Lower lobe of right lung (tissue), 2 donors: ENCODE measurements at places on chromosomes 1 and 21.

GRCh38 chr1:16396591-16396990, 29.5 kb downstream of the SZRD1 start:
- no peak for DNase-seq

- DNase-seq, result no peak
Observed at GRCh38 chr1:186295980-186296379, 79.1 kb downstream of the TPR start.

DNA sequence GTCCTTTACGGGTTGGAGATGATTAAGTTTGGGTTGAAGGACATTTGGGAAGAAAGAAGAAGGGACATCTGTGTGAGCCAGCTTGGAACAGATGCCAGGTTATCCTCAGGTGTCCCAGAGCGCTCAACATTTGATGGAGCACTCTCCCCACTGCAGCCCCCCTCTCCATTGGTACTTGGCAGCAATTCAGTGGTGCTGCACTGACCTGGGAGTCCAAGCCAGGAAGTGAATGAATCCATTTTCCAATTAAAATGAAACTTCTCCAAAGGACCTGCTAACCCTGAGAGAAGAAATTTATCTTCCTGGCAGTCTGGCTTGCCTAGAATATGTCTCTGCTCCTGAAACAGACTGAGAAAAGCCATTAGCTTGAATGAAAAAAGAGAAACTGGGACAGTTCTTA, 67.1 kb downstream of the FGGY start:
- no peak for DNase-seq

- no peak for DNase-seq
Observed at GRCh38 chr1:20100632-20101355, 18.5 kb downstream of the PLA2G2D start.

GRCh38 chr1:15538771-15539170, 12.1 kb downstream of the DNAJC16 start:
- DNase-seq, result no peak

DNA sequence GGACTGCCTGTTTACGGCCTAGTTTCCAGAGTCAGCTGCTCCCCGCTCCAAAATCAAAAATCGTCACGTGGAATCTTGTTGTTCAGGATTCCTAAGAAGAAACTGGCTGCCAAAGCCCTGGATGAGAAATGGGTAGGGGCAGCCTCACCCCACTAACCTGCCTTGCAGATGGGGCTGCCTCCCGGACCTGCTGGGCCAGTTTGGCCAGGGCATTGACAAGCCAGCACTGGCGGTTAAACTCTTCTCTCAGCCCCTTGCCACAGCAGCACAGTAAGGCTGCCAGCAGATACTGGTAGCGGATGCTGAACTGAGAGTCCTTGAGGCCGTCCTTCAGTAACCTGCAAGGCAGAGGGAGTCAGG, 31.6 kb upstream of the PPP1R15B start:
- peak; percentile 78 for DNase-seq

- no peak for DNase-seq
Observed at GRCh38 chr1:98557895-98558294, 103.6 kb upstream of the SNX7 start.

DNA sequence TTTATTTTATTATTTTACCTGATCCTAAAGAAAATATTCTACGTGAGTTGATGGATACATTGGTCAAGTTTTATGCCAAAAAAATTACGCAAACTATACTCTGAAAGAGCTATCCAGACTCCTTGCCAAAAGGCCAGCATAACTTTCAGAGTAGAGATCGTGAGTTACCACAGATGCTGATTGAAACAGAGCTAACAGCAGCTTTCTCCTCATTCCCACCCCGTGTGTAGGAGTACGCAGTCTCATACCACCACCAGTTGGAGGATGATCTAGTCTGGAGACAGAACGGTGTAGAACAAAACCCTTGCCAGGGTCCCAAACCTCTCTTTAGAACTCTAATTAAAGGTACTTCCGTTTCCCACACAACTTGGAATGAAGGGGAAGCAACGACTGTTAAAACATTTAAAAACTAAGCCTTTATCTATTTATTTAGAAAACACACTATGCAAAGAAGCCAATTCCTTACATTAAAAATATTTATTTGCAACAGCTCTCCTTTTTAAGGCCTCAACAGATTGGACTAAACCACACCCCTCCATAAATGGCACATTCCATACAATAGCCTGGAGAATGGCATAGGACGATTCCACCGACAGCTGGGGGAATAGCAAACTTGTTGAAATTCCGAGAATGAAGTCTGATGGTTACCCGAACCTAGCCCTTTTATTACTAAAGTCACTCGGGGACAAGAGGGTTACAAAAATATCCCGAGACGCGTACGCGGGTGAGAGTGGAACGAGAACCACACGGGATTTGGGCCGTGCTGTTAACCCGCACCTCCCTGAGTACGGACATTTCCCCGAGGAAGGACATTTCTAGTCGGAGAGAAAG, 1.4 kb downstream of the NUCKS1 start:
- peak; percentile 79 for DNase-seq

- no peak for DNase-seq
Observed at GRCh38 chr1:1491601-1492000, 20.0 kb downstream of the ATAD3B start.

- DNase-seq, result no peak
Observed at GRCh38 chr1:158951956-158952355, 20.6 kb downstream of the PYHIN1 start.

GRCh38 chr21:41369105-41369919, 7.5 kb downstream of the MX2 start:
- DNase-seq, result peak; percentile 60

DNA sequence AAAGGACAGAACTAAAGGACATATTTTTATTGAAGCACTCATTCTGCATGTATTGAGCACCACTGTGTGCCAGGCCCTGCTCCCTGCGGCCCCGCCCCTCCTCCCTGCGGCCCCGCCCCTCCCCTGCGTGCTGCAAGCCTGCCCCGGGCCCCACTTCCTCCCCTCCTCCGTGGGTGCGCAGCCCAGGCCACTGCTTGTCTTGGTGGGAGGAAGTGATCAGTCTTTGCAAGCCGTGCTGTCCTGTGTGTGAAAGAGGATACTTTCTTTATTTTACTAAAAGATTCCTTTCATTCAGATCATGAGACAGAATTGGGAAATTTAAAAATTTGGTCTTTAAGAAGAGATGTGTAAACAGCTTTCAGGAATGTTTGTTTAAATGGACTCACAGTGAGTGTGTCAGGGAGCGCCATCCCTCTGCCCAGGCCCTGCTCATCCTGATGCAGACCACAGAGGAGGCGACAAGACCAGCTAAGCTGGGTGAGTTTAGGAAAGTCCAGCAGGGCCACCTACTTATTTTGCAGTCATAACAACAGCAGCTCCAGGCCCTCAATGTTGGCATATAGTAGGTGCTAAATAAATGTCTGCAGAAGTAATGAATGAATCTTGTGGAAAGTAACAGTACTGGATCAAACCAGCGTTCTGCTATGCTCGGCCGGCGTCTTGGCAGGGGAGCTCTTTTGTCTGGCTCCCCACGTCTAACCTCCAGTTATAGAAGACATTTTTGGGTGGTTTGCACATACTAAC, 88.3 kb upstream of the SELENON start:
- peak; percentile 67 for DNase-seq

DNA sequence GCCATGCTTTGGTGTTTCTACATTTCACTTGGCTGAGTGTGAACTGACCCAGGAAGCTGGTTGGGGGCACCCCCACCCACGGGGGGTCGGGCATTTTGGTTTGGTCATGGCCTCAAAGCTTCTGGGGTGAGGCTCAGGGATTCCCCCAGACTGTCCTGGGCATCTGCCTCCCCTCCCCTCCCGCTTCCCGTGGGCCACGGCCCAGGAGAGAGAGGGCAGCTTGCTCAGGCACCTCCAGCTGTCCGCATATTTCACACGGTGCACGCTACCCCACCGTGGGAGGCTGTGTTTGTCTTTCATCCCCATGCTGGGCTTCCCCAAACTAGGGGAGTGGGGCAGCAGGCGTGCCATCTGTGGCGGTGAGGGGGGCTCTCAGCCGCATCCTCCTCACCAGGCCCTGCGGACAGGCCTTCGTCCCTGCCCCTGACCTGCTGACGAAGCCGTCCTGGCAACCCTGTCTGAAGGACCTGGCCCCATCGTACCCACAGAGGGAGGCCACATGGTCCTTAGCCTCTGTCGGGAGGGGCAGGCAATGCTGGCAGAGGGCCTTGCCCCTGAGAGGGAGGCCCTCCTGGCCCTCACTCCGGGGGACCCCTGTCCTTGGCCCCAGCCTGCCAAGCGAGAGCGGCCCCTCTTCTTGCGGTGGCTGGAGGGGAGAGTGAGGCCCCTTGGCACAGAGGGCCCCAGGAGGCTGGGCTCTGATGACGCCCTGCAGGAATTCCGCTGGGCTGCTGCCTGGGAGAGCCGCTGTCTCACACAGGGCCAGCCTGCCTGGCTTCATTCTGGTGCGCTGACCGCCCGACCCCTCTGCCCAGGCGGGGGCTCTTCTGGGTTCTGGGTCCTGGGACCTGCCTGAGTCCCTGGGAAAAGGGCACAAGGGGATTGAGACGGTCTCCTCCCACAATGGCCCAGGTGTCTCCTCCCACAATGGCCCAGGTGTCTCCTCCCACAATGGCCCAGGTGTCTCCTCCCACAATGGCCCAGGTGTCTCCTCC, 22.1 kb downstream of the TP73 start:
- peak; percentile 44 for DNase-seq

DNA sequence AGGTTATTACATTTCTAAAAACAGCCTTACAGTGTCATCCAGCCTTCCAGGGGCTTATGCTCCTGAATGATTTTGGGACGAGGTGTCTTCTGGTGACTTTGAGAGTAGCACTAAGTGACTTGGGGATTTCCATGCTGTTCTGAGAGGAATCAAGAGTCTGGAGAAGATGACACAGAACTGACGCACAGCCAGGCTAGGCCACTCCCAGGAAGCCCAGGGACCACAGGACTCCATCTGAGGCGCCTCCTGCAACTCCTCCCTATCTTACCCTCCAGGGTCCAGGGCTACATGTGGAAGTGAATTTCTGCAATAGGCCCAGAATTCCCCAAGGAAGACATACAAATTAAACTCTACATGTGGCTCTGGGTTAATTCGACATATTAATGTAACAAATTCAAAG, 92.5 kb downstream of the SLC25A24 start:
- DNase-seq, result no peak

DNA sequence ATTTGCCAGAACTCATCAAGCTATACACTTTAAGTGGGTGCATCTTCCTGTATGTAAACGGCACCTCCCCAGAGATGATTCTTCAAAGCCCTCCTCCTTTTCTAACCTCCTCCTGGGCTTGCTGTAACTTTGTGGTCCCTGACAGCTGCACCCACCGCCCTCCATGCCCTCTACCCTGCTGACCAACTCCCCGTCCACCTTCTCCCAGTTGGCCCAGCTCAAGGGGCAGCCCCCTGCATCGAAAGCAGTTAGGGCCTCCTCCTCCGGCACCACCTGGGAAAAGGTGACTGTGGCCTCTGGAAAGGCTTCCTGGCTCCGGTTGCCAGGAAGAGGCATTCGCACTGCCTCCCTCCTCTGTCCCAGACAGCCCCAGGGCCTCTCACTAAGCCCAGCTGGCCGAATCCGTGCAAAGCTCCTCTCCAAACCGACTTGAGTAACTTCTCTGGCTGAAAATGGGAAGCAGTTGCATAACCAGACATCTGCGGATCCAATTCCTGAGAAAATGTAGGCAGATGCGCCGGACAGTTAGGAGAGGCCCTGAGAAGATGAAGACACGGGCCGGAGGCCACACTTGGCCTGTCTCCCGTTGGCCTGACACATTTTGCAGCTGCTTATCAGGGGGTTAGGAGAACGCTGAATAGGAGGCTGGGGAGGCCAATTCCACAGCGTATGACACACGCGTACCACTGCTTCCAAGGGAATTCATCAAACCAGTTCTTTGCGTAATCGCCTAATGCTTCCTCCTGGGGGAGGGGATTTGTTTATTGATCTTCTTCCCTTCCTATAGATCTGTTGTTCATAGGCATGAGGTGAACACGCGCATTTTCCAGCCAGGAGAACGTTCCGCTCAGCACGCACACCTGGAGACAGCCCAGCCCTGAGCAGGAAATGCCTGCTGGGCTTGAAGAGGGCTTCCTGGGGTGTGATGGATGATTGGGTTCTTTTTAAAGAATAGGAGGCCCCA, 48.7 kb upstream of the COL6A2 start:
- DNase-seq, result peak; percentile 57

DNA sequence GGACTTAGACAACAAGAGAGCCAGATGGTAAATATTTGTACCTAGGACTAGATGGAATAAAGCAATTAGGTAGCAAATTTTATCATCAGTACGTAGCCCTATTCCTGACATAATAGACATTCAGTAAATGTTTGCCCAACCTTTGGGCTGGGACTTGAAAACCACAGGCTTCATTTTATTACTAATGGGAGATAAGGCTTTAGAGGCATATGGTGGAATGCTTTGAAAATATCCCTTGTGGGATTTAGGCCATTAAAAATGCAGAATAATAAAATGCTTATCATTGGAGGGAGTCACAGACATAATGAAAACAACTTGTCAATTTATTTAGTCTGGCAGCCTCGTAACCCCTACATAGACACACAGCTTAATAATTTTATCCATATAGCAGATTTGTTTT, 296.1 kb upstream of the SPAG17 start:
- no peak for DNase-seq

DNA sequence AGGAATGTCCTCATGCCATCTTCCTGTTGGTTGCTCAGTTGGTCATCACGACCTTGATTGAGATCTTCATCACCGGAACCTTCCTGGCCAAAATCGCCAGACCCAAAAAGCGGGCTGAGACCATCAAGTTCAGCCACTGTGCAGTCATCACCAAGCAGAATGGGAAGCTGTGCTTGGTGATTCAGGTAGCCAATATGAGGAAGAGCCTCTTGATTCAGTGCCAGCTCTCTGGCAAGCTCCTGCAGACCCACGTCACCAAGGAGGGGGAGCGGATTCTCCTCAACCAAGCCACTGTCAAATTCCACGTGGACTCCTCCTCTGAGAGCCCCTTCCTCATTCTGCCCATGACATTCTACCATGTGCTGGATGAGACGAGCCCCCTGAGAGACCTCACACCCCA, 42.9 kb downstream of the KCNJ15 start:
- no peak for DNase-seq

GRCh38 chr1:209723756-209724693, 19.4 kb downstream of the HSD11B1 start:
- DNase-seq, result no peak

- no peak for DNase-seq
Observed at GRCh38 chr1:16235944-16236510, 956 bp downstream of the CPLANE2 start.

DNA sequence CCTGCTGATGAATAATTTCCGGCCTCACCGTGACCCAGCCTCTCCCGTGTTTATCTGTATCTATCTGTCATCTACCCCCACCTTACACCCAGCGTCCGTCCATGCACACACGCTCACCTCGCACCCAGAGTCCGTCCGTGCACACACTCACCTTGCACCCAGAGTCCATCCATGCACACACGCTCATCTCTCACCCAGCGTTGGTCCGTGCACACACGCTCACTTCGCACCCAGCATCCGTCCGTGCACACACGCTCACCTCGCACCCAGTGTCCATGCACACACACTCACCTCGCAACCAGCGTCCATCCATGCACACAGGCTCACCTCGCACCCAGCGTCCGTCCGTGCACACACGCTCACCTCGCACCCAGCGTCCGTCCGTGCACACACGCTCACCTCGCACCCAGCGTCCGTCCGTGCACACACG, 25.0 kb upstream of the COL18A1 start:
- no peak for DNase-seq
